ENCODE measurements at places on chromosomes 2 and 18.

GRCh38 chr2:43169099-43169945 lies 57.1 kb downstream of the ZFP36L2 start:
- no peaks in the 10 kb centered on the region for H3K36me3 ChIP-seq
- DNase-seq: no peak
- no peaks in the 10 kb centered on the region for H3K27me3 ChIP-seq
- H3K4me3 ChIP-seq: peak overlapping the region; percentile 30
- peaks cover 72% of the 10 kb centered on the region for H3K4me1 ChIP-seq

- no peaks in the 10 kb centered on the region for H3K36me3 ChIP-seq
- H3K4me1 ChIP-seq: peaks cover 40% of the 10 kb centered on the region
- no peak overlapping the region for H3K4me3 ChIP-seq
- H3K27me3 ChIP-seq: peaks cover 18% of the 10 kb centered on the region
Observed at GRCh38 chr2:230985519-230986231, 10.2 kb upstream of the SPATA3 start.

DNA sequence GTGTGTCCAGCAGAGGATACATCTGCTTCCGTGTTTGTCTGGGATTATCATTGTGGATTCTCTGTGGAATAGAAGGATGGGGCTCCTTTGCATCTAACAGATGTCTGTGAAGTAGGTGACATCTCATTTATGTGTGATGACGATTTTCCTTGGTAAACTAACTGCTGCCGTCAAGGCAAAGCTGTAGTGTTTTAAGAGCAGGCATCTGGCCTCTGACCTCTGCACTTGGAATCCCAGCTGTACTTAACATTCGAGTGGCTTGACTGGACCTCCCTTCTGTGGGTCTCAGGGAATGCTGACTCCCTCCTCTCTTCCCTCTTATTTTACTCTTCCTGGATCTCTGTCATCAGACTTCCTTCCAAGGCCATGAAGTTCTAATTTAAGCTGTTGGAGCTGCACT lies 56.4 kb downstream of the DCDC2C start:
- H3K36me3 ChIP-seq: no peaks in the 10 kb centered on the region
- no peak overlapping the region for H3K4me3 ChIP-seq
- H3K27ac ChIP-seq: no peak overlapping the region
- DNase-seq: no peak

- no peak for DNase-seq
- no peaks in the 10 kb centered on the region for H3K27me3 ChIP-seq
- no peaks in the 10 kb centered on the region for H3K36me3 ChIP-seq
- peaks cover 46% of the 10 kb centered on the region for H3K4me1 ChIP-seq
- no peak overlapping the region for H3K27ac ChIP-seq
Observed at GRCh38 chr2:240886023-240886565, 9.9 kb downstream of the MAB21L4 start.

DNA sequence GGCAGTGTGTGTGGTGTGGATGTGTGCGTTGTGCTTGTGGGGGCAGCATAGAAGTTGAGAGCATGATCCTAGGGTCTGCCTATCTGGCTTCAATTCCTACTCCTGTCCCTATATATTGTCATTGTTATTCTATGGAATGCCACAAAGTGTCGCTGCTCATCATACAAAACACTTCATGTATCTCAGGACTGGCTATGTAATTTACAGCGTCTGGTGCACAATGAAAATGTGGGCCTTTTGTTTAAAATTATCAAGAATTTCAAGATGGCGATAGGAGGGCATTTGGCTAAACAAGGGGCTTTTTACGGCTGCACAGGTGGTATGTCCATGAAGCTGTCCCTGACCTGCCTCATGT lies 3.4 kb downstream of the SERPINB2 start:
- H3K4me3 ChIP-seq: no peak overlapping the region
- DNase-seq: peak; percentile 51
- no peaks in the 10 kb centered on the region for H3K36me3 ChIP-seq

DNA sequence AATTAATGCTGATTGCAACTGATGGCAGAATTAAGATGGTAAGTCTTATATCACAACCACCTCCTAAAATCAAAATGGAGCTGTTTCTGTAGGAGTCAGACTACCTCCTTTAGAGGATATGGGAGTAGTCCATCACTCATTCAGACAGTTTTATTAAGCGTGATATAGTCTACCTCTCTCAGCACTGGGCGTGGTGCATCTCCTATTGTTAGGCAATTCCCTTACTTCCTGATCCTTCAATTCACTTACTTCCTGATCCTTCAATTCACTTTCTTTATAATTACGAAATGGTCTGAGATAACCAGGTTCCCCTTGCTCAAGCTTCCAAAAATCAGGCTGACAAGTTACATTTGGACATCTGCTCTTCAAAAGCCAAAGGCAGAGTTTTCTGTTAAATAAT lies 31.9 kb downstream of the ATP8B1 start:
- no peaks in the 10 kb centered on the region for H3K27me3 ChIP-seq
- H3K27ac ChIP-seq: no peak overlapping the region
- peaks cover 35% of the 10 kb centered on the region for H3K4me1 ChIP-seq
- no peak overlapping the region for H3K4me3 ChIP-seq

DNA sequence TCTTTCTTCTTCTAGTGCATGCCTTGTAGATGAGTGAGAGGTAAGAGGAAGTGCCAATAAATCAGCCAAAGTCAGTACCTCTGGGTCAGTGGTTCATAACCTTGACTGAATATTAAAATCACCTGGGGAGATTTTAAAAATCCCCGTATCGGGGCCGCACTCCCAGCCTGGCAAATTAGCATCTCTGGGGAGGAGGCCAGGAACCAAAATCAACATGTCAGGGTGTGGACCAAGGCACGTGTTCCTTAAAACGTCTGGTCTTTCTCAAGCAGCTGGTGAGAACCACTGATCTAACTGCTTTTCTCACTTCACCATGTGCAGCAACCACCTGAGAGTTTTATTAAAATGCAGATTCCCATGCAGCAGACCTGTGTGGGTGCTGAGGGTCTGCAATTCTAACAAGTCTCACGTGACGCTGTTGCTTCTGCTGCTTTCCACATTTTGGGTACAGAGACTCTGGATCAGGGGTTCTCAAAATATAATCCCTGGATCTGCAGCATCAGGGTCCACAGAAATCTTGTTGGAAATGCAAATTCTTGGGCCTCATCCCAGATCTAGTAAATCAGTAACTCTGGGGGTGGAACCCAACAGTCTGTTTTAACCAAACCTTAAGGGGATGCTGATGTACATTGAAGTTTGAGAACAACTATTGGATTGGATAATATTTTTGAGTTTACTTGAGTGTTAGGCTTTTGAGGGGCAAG lies 49.5 kb downstream of the CHST9 start:
- H3K27me3 ChIP-seq: no peaks in the 10 kb centered on the region
- H3K27ac ChIP-seq: no peak overlapping the region
- 0 out of 2 replicates have a peak overlapping the region, but pooled peaks have one; percentile 6 for H3K4me3 ChIP-seq

- H3K36me3 ChIP-seq: no peaks in the 10 kb centered on the region
- peaks cover 1% of the 10 kb centered on the region for H3K27me3 ChIP-seq
- peak overlapping the region; percentile 79 for H3K4me3 ChIP-seq
- peaks cover 39% of the 10 kb centered on the region for H3K4me1 ChIP-seq
- H3K27ac ChIP-seq: no peak overlapping the region
Observed at GRCh38 chr2:96537734-96538486, 1.4 kb downstream of the ARID5A start.

DNA sequence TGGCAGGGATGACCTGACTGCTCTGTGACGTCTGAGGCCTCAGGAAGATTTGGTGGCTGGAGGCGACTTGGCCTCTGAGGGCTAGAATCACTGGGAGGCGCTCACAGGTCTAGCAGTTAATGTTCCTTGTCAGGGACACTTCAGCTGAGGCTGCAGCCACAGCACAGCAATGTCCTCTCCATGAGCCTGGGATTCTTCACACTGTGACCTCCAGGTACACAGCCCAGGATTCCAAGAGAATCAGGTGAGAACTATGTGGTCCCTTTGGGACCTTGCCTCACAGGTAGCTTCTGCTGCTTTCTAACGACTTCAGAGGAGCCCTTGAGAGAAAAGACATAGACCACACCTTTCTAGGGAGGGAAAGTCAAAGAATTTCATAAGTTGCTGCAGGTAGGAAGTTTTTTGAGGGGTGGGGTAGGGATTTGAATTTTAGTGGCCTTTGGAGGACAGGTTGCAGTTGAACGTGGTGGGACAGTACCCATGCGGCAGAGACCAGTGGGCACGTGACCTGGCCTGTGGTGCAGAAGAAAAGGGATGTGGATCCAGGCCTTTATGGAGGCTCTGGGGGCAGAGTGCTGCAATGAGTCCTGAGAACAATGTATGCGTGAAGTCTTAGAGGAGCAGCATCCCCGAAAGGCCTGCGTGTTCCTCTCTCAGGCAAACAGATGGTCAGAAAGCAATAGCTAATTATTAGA lies 86.2 kb downstream of the LYPD1 start:
- H3K27me3 ChIP-seq: no peaks in the 10 kb centered on the region
- H3K4me1 ChIP-seq: no peaks in the 10 kb centered on the region
- DNase-seq: no peak

DNA sequence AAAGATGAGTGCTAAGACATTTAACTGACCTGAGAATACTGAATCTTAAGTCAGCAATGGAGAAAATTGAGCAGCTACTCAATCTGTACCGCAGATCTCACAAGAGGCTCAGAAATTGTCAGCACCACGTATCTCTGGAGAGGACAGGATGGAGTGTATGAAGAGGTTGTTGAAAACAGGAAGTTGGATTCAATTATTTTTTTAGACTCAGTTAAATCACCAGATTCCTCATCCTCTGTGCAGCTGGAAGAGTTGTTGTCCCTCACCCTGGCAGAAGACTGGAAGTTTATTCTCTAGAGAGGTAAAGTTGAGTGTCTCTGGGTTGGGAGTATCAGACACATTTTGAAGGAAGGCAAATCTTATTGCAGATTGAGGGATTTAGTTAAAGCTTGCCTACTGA lies 114.9 kb upstream of the NT5C1B start:
- H3K27ac ChIP-seq: no peak overlapping the region
- no peaks in the 10 kb centered on the region for H3K27me3 ChIP-seq
- no peaks in the 10 kb centered on the region for H3K4me1 ChIP-seq
- no peaks in the 10 kb centered on the region for H3K36me3 ChIP-seq

DNA sequence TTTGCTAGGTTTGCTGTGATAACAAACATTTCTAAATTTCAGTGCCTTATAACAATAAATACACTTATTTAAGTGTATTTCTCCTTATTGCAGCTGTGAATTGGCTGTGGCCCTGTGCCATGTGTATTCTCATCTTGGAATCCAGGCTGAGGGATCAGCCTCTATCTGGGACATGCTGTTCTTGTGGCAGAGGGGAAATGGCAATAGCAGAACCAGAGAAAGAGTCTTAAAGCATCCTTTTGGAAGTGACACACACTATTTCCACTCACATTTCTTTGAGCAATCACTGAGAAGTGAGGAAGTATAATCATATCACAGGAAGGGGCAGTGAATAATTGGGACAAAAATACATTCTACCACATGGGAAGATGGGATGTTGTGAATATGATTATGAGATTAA lies 66.2 kb upstream of the PROKR1 start:
- H3K4me1 ChIP-seq: no peaks in the 10 kb centered on the region
- no peaks in the 10 kb centered on the region for H3K36me3 ChIP-seq
- H3K27me3 ChIP-seq: no peaks in the 10 kb centered on the region
- no peak overlapping the region for H3K27ac ChIP-seq
- DNase-seq: no peak
- no peak overlapping the region for H3K4me3 ChIP-seq

DNA sequence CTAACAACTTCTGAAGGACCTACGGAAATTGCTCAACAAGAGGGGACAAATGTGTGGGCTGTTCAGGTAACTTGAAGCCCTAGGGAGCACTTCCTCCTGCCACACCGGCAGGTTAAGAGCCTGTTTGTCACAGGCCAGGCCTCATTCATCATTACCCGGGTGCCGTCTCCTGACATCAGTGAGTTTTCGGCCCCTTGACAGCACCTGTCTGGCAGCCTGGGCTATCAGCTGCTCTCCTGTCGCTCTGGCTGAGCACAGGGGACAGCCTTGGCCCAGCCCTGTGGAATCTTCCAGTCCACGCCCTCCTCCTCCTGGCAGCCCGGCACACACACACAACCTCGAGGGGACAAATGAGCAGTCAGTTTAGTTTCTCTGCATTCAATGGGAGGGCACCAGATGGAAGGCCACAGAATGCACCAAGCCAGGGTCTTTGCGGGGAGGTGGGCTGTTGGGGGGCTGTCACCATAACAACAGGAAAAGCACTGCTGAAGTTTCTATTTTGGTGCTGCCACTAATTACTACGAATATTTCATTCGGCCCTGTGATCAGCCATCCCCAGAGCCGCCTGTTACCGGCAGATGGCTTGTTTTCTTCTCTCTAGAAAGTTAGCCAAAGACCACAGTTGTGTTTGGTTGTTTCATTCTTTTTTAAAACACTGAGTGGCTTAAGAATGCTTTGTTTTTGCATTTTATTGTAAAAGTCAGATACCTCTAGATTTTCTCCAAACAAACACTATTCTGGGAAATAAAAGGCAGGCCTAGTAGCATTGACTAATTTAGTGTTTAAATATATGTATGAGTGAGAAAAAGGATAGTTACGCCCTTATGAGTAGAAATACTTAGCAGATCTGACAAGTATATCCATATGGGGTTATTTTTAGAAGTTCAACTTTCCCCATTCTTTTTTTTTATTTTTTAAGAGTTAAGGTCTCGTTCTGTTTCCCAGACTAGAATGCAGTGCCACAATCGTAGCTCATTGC lies 189.9 kb upstream of the NDUFV2 start:
- H3K27ac ChIP-seq: no peak overlapping the region
- no peaks in the 10 kb centered on the region for H3K36me3 ChIP-seq
- H3K4me1 ChIP-seq: no peaks in the 10 kb centered on the region
- no peaks in the 10 kb centered on the region for H3K27me3 ChIP-seq
- no peak overlapping the region for H3K4me3 ChIP-seq

- H3K4me1 ChIP-seq: no peaks in the 10 kb centered on the region
- H3K36me3 ChIP-seq: no peaks in the 10 kb centered on the region
- no peak overlapping the region for H3K27ac ChIP-seq
- DNase-seq: no peak
Observed at GRCh38 chr2:156532989-156533388, 96.8 kb downstream of the GPD2 start.

- peaks cover 28% of the 10 kb centered on the region for H3K36me3 ChIP-seq
- no peaks in the 10 kb centered on the region for H3K27me3 ChIP-seq
- H3K27ac ChIP-seq: no peak overlapping the region
- no peak overlapping the region for H3K4me3 ChIP-seq
Observed at GRCh38 chr2:99420751-99421299, 69.0 kb downstream of the REV1 start.

GRCh38 chr2:38509314-38509946 lies 93.3 kb downstream of the HNRNPLL start:
- no peak for DNase-seq
- H3K4me3 ChIP-seq: no peak overlapping the region
- H3K27me3 ChIP-seq: no peaks in the 10 kb centered on the region
- H3K27ac ChIP-seq: no peak overlapping the region
- no peaks in the 10 kb centered on the region for H3K36me3 ChIP-seq

DNA sequence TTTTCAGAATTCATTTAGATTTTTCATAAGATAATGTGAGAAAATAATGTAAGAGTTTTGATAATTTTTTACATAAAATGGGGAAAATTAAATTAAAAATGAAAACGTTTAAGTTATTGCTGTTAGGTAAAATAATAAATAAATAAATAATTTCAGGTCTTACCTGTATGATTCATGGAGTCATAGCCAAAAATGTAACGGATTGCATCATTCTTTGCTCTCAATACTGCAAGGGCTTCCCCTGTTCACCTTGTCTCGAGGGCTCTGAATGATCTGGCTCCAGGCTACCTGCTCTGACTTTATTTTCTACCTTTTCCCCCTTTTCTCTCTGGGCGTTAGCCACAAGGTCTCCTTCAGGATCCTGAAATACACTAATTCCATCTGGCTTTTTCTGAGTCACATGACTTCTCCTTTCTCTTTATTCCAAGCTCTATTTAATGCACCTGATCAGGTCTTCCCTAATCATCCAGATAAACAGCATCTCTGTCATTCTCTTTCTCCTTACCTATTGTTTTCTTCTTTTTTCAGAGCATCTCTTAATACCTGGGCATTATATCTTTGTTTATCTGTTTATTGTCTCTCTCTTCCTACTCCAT lies 30.0 kb upstream of the CFAP36 start:
- no peak for DNase-seq
- no peak overlapping the region for H3K27ac ChIP-seq
- H3K36me3 ChIP-seq: no peaks in the 10 kb centered on the region
- H3K4me1 ChIP-seq: no peaks in the 10 kb centered on the region
- H3K27me3 ChIP-seq: 0 out of 3 replicates have a peak, but pooled peaks cover 3% of the 10 kb centered on the region
